Inflammatory macrophage (primary cell): ENCODE measurements at places on chromosomes 12 and 14.

DNA sequence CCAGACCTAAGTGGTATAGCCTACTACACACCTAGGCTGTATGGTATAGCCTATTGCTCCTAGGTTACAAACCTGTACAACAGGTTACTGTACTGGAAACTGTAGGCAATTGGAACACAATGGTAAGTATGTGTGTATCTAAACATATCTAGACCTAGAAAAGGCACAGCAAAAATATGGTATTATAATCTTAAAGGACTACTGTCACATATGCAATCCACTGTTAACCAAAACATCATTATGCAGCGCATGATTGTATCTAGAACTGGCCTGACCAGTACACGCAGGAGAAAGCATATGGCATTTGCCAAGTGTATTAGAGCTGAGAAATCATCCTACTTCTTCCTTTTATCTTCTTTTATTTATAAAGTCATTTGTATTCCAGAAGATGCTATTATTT, 75.5 kb downstream of the SLC8A3 start:
- DNase-seq, result no peak

GRCh38 chr12:79546466-79547043, 144.2 kb downstream of the PAWR start:
- no peak for DNase-seq

GRCh38 chr12:116524964-116525379, 34.2 kb upstream of the MAP1LC3B2 start:
- DNase-seq, result no peak

DNA sequence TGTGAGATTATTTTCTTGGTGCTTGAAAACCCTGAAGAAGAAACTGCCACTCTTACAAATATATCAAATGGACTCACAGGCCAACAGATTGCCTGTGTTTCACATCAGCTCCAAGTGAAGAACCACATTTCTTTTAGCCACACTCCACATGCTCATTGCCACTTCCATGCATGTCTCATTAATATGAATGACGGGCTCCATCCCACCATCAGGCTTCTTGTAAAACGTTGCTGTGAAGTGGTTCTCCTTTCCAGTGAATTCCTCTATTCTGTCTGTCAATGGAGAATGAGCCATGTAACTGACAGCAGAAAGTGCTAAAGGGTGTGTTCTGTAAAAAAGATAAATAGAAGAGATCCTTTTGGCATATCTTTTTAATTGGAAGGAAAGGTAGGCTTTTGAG, 188.2 kb upstream of the RMST start:
- no peak for DNase-seq

GRCh38 chr14:55026441-55026792, 482 bp downstream of the WDHD1 start:
- DNase-seq, result peak; percentile 8

GRCh38 chr14:64692986-64693809, 11.0 kb upstream of the PLEKHG3 start:
- DNase-seq, result peak; percentile 52

DNA sequence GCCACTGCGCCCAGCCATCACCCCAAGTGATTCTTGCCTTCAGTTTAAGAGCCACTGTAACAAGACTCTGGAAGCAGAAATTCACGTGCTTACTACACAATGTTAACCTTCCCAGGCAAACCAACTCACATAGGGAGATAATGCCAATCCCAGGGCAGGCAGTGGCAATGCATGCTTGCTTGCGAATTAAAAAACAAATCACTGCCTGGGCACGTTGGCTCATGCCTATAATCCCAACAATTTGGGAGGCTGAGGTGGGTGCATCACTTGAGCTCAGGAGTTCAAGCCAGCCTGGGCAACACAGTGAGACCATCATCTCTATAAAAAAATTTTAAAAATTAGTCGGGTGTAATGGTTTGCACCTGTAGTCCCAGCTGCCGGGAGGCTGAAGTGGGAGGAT, 37.8 kb upstream of the P2RX4 start:
- no peak for DNase-seq

DNA sequence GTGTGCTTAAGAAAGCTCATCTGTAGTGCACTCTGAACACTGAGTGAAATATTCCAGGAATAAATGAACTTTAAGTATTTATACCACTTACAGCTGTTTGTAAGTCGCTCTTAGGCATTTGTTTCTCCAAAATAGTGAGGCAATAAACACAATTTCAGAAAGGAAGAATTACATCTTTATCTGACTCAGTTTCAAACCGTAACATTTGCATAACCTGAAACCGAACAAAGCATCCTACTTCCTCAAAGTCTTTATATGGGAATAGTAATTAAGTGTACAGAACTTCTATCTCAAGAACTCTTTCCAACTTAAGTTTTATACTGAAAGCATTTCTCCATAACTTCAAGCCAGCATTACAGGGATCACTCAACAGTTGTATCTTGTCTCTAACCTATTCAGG, 58.4 kb downstream of the SOX5 start:
- DNase-seq, result no peak

DNA sequence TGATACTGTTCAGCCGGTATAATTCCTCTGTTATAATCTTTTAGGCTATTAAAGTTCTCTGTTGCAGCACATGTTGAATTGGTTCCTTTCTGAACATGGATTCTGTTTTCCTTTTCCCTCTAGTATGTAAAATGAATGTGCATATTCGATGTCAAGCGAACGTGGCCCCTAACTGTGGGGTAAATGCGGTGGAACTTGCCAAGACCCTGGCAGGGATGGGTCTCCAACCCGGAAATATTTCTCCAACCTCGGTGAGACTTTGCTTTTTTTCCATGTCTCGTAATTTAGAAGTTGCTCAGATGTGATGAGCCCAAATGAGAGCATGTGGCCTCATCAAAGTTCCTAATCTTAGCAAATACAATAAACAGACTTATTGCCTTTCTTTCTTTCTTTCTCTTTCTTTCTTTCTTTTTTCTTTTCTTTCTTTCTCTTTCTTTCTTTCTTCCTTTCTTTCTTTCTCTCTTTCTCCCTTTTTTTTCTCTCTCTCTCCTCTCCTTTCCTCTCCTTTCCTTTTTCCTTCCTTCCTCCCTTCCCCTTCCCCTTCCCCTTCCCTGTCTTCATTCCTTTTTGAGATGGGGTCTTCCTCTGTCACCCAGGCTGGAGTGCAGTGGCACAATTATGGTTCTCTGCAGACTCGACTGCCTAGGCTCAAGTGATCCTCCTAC, 131.9 kb downstream of the PRKCH start:
- no peak for DNase-seq

GRCh38 chr12:62760779-62761178, 174.2 kb downstream of the PPM1H start:
- no peak for DNase-seq

GRCh38 chr12:2924019-2924418, 33.3 kb downstream of the TULP3 start:
- no peak for DNase-seq

DNA sequence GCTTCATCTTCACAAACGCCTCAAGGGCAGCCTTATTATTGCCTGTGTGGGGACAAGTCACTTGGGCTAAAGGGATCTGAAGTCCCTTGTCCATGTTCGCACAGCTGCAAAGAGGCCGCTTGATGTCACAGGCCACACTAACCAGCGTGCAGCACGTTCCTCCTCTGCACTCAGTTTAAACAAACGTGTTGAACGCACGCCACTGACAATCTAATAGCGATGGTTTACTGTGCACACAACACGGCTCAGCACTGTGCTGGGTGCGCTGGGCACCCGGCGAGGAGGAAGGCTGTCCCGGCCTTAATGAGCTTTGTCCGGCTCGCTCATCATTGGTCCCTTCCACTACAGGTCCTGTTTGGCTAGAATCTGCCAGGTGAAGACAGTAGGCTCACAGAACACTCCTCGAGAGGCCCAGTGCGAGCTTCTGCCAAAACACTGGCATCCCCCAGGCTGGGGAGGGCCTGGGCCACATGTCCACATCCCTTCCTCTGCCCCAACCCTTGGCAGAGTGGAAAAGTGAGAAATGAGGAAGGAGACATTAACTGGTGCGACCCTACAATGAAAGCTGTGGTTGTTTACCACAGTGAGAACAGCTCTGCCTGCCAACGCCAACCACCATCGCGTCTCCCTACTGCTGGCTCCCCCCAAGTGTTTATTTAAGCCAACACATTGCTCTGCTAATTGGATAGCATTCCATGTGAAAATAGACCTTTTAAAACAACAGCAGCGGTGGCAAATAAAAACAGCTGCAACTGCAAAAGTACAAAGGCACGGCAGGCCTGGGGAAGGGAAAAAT, 113.2 kb downstream of the RBM19 start:
- DNase-seq, result no peak

DNA sequence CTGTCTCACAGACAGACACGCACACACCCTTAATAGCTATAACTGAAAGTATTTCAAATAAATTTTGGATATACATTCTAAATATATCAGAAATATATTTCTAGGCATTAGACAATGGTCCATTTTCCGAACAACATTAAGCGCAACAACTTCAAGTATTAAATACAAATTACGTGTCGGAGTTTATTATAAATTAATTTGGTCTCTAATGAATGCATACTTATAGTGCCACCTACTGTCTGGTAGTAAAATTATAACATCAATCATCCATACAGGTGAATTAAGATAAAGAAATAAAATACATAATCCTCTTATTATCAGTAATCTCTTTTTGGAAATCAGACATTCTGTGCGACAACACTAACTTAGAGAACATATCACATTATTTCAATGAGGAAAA, 27.2 kb upstream of the CMAS start:
- no peak for DNase-seq

- no peak for DNase-seq
Observed at GRCh38 chr14:55832974-55833373, 253.0 kb downstream of the KTN1 start.

- peak; percentile 33 for DNase-seq
Observed at GRCh38 chr12:124044809-124045321, 71.8 kb downstream of the ZNF664 start.

GRCh38 chr14:104973135-104973384, 5.1 kb downstream of the AHNAK2 start:
- DNase-seq, result no peak

DNA sequence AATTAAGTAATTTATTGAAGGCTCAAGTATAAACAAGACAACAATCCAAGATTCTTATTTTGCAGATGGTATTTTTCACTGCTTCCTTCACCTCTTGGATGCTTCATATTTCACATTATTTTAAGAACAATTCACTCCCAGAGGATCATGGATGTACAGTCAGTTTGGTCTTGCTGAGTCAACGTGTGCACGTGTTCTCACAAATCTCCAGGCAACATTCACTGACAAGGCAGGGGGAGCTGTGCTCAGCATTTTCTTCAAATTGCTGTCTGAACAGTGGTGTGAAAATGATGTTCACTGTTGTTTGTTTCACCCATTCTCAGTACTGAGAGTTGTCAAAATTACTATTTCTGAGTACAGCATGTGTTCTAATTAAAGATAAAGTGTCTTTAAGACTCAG, 118.3 kb upstream of the SLC38A4 start:
- DNase-seq, result peak; percentile 2

GRCh38 chr12:95147866-95148265, 69.4 kb downstream of the FGD6 start:
- no peak for DNase-seq

GRCh38 chr14:54816450-54816849, 86.2 kb downstream of the GCH1 start:
- no peak for DNase-seq

DNA sequence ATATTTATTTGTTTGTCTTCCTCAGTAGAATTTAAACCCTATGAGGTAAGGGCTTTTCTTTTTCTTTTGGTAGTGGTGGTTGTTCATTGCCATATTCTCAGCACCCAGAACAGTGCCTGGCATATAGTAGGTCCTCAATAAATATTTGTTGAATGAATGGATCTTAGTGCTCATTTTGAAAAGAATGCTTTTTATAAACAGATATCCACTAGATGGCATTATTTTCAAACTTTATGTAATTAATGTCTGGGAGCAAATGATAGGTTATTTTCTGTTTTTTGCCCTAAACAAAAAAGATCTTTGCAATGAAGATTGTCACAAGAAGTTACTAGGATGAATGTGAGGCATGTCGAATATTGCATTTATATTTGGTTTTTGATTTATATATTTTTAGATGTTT, 64.1 kb downstream of the RAD51B start:
- DNase-seq, result peak; percentile 40

DNA sequence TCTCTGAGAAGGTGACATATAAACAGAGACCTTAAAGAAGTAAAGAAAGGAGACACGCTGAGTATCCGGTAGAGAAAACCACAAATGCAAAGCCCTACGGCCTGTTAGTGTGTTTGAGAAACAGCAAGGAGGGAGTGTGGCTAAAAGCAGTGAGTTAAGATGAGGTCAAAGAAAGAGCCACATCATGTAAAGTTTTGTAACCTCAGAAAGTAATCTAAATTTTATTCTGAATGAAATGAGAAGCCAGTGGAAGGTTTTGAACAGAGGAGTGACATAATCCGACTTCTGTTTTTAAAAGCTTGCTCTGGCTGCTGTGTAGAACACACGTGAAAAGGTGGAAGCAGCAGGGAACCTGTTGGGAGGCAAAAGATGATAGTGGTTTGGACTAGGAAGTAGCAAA, 32.6 kb downstream of the PPP2R5E start:
- no peak for DNase-seq

DNA sequence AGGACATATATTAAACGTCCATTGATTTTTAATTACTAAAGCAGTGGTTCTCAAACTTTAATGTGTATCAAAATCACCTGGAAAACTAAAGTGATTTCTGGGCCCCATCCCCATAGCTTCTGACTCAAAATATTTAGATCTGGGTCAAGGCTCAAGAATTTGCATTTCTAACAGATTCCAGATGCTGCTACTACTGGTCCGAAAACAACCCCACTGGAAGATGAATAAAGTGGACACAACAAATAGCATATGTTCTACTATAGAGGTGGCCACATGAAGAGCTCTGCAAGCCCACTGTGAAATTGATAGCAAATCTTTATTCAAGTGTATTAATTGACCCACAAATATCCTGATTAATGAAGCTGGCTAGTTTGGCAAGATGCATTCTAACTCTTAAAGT, 69.4 kb downstream of the SPATA7 start:
- DNase-seq, result no peak

- no peak for DNase-seq
Observed at GRCh38 chr14:50362764-50363713, 33.6 kb downstream of the CDKL1 start.

DNA sequence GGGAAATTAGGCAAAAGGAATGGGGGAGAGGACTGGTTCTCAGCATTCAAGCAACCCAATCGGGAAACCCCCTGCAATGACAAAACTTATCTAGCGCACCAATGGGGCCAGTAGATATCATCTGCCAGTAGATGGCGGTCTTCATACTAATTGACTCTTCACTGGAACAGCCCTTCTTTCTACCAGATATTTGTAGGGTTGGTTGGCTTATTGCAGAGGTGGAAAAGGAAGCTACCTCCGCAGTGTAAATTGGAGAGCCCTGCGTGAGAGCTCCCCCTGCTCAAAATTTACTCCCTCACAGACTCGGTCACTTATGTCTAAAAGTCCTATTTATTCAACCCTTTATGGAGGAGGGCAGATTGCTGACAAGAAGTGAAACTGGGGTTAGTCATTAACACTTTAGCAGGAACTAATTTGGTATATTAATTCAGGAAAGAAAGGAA, 166.1 kb upstream of the CCND2 start:
- DNase-seq, result peak; percentile 88

DNA sequence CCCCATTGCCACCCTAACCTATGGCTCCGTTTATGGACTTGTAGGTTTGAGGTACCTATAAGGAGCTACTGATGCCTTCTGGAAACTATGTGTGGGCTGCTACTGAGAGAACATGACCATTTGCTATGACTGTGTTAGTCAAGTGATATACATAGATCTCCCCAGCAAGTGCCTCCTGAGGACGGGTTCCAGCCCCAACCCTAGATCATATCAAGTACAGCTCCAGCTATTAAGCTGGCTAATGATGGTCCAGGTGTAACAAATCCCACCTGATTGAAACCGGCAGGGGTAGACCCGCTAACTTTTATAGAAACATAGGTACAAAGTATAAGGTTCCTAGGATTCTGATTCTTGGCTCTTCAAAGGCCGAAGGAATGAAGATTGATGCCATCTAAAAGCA, 23.7 kb downstream of the NINJ2 start:
- no peak for DNase-seq
